Thoracic aorta endothelial cell (primary cell): ENCODE measurements at places on chromosomes 16 and 17. TPM values are rescaled to one million over a fixed set of nuclear protein-coding genes. Genes with fewer than 3 reads are reported as not detected.

Gene KRT10
- total RNA-seq, result 2.1 and 10.2 TPM in 2 replicates

Gene AANAT
- not detected in 2 replicates for total RNA-seq

Gene SOX15
- not detected in 2 replicates for total RNA-seq

Gene XPO6
- 166 and 188 TPM in 2 replicates for total RNA-seq

Gene KRT15
- total RNA-seq, result 2.1 and 2.3 TPM in 2 replicates

Gene GSDMA
- total RNA-seq, result not detected in 2 replicates

Gene C17orf58
- total RNA-seq, result 11.3 and 15.2 TPM in 2 replicates

Gene HEATR9
- not detected in 2 replicates for total RNA-seq

Gene NXN
- total RNA-seq, result 33.6 and 45.7 TPM in 2 replicates

Gene MT1E
- 139 and 259 TPM in 2 replicates for total RNA-seq

Gene DNAAF8
- total RNA-seq, result 0.14 and 0.93 TPM in 2 replicates

Gene CACNG1
- not detected in 2 replicates for total RNA-seq

Gene SLC16A13
- total RNA-seq, result 2.5 and 3.0 TPM in 2 replicates

Gene CCL1
- not detected in 2 replicates for total RNA-seq

Gene CCL3
- not detected in 2 replicates for total RNA-seq

Gene CCDC137
- 12.8 and 16.5 TPM in 2 replicates for total RNA-seq

Gene FBXW10B
- total RNA-seq, result 0.22 and 0.27 TPM in 2 replicates

Gene MT1G
- not detected in 2 replicates for total RNA-seq

Gene ABCC12
- not detected in 2 replicates for total RNA-seq

Gene HAS3
- total RNA-seq, result 0.40 and 1.2 TPM in 2 replicates

Gene C17orf78
- total RNA-seq, result not detected in 2 replicates

Gene FAM171A2
- 3.8 and 5.2 TPM in 2 replicates for total RNA-seq

Gene KRTAP2-3
- total RNA-seq, result not detected in 2 replicates

Gene TNFRSF17
- not detected in 2 replicates for total RNA-seq

Gene DYNLRB2
- total RNA-seq, result not detected in 2 replicates

Gene KRTAP3-2
- total RNA-seq, result not detected in 2 replicates

Gene CDH5
- total RNA-seq, result 787 and 817 TPM in 2 replicates

Gene SIAH1
- 26.6 and 35.1 TPM in 2 replicates for total RNA-seq
